Stimulated activated CD4-positive, alpha-beta T cell treated with anti-CD3 and anti-CD28 coated beads, Interleukin-1b, Interleukin-23, amount 100 ng/mL, for 1 hour (primary cell): ENCODE measurements at places on chromosomes 13 and 19.

DNA sequence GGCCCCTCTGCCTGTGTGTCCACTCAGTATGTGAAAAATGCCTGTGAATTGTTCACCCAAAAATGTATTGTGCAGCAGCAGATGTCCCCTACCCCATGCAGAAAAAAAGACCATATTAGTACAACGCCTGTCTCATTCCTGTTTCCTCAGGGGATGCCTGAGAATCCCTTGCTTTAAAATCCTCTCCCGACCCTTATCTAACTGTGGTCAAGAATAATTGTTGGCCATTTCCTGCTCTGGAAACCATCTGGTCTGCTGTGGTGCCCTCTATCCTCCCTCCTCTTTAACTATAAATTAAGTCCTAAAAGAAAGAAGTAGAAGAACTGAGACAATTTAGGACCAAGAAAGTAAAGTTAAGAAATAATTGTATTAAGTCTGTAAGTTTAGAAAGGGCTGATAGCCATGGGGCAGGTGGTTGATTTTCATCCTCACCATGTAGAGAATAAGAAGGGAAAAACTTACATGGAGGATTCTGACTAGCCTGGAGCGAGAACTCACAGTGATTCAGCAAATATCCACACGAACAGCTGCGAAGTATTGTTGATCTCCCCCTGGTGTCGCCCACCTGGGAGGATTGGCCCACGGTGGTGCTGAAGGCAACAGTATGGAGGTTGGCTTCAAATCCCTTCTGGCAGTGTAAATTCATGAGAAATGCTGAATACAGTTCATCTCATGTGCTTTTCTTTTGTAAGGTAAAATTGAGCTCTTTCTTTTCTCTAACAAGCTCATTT, 85.6 kb downstream of the COL4A2 start:
- DNase-seq: no peak

- no peak for DNase-seq
Measured at GRCh38 chr13:49584771-49585182, 581 bp downstream of the RCBTB1 start.

- no peak for DNase-seq
Measured at GRCh38 chr13:79648191-79648590, 167.2 kb downstream of the NDFIP2 start.

DNA sequence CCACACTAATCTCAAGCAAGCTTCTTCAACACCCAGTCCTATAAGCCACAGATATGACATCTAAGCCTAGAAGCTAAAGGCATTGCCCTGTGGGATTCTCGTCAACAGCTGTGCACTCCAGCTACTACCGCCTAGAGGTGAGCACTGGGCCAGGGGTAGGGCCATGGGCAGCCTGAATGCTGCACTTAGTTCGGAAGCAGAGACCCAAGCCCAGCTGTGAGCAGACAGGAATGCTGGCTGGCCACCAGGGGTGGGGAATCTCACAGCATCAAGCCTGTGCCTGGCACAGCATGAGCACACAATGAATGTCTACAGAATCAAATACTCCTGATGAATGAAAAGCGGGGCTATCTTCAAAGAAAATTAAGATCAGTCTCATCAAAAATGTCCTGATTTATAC, 167.5 kb upstream of the UBL3 start:
- DNase-seq: no peak

DNA sequence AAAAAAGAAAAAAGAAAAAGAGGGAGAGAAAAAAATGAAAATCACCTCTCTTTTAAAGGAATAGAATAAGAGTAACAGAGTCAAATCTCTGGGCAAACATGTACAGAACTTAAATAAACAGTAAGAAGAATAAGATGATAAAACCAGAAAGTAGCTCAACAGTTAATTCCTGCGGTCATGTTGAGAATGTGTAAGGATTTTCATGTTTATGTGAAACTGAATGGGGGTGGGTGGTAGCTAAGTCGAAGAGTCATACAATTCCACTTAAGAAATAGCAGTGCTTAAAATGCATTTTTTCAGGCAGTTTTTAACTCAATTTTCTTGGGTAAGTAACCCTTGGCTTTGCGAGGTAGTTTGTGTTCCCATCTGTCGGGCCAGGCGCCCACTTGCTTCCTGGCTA, 60.9 kb downstream of the PEX11G start:
- DNase-seq: no peak

DNA sequence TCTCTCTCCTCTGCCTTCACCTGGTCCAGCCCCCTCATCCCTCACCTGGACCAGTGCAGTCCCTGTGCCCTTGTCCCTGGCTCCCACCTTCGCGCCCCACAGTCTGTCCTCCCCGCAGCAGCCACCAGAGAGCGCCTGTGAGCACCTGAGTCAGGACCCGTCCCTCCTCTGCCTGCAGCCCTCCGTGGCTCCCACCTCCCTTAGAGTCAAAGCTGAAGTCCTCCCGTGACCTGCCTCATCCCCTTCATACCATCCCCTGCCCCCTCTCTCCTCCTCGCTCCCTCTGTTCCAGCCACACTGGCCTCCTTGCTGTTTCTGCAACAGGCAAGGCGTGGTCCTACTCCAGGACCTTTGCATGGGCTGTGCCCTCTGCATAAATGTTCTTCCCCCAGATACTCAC, 10.3 kb downstream of the CELF5 start:
- DNase-seq: no peak

GRCh38 chr13:94761407-94761806, 49.1 kb upstream of the SOX21 start:
- DNase-seq: no peak

- no peak for DNase-seq
Measured at GRCh38 chr19:19711306-19711933, 21.5 kb downstream of the ZNF14 start.

DNA sequence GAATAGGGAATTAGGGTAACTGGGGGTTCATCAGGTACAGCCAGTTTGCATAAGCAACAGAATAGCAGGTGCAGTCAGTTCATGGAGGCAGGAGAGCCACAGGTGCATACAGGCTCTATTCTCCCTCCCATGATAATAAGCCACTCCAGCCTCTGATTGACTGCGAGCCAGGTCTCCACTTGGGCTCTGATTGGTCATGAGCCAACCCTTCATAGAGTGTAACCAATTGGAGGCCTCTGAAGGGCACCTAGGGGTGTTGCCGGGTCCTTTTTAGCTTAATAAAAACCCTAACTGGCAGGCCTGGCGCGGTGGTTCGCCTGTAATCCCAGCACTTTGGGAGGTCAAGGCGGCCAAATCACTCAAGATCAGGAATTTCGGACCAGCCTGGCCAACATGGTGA, 8.7 kb upstream of the CKM start:
- DNase-seq: no peak

GRCh38 chr19:19528721-19529490, at the start of gene YJEFN3:
Gene YJEFN3, plus strand, starts transcription at chr19:19528911. Its CDS starts 22 bp downstream, at chr19:19528933.
- no peak for DNase-seq

GRCh38 chr19:45677351-45678230, 9.6 kb downstream of the GIPR start:
- peak; percentile 55 for DNase-seq

DNA sequence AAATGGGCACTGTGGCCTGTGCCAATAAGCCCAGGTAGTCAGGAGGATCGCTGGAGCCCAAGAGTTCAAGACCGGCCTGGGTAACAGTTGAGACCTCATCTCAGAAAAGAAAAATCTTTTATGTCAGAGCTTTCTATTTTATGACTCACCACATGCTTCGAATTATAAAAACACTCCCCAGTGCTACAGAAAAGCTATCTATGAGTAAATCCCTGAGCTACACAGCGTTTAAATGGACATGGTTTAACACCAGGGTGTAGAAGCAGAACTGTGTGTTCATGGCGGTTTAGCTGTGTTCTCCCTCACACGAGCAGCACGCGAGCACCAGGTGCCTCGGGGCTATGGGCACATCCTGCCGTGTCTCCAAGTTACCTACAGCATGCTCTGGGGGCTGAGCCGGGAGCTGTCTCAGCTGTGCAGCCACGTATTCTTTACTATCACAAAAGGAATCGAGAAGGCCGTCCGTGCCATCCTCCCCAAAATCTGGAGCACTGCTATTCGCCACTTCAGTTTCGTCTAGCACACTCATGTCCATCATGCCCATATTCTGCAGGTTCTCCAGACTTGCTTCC, 6.7 kb downstream of the SAFB2 start:
- no peak for DNase-seq

- no peak for DNase-seq
Measured at GRCh38 chr13:97387485-97387839, 46.5 kb upstream of the RAP2A start.

- no peak for DNase-seq
Measured at GRCh38 chr13:39998166-39998565, 342.7 kb downstream of the COG6 start.

DNA sequence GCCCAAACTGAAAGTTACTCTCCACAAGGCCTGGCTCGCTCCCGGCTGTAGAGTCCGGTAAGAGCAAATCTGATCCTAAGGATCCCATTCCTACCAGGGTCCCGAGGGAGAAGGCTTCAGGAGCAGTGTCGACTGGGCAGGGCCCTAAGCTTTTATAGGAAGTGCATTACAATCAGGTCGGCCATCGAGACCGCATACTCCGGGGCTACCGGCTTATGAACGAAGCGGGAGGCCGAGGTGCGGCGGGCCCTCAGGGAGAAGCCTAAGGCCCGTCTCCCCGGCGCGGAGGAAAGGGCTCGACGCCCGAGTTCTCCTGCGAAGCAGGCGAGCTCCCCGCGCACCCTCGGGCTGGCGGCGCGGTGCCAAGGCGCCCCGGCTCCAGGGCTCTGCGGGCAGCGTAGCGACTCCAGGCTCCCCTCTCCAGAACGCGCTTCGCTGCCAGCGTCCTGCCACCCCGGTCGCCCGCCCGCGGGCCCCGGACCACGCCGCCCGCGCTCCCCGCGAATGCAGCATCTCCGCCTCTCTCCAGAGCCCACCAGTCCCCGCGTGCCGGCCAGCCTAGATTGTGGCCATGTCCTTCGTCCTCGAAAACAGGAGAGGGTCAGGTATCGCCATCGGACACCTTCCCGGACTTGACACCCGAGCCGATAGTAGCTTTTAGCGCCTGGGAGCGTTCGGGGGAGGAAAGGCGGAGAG, 1.4 kb downstream of the EFNB2 start:
- DNase-seq: no peak

DNA sequence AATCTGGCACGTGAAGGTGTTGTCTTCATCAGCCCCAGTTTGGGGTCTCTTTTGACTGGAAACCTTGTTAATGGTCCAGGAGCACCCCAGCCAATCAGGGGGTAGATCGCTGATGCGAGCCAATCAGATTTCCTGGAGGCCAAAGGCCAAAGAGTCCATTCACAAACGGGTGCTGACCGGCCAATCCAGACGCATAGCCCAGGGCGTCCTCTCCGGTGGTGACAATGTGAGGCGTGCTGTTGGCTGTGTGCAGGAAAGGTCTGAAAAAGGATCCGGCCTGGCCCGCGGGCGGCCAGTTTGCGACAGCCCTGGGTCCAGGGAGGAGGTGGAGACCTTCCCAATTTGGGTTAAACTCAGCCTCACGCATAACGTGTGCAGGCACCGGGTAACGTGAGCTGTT, 3.1 kb downstream of the MAST3 start:
- DNase-seq: no peak

DNA sequence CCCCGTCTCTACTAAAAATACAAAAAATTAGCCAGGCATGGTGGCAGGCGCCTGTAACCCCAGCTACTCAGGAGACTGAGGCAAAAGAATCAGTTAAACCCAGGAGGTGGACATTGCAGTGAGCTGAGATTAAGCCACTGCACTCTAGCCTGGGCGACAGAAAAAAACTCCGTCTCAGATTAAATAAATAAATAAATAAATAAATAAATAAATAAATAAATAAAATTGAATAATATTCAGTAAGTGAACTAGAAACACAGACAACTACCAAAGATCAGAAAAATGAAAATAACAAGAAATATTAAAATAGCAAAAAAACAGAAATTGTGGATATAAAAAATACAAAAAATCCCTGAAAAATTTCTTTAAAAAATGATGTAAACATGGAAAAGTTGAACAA, 172.4 kb downstream of the ZNF486 start:
- no peak for DNase-seq

- DNase-seq: no peak
Measured at GRCh38 chr13:36294096-36294495, 3.5 kb downstream of the CCDC169 start.

GRCh38 chr19:30861919-30862318, 487.3 kb downstream of the TSHZ3 start:
- DNase-seq: no peak

DNA sequence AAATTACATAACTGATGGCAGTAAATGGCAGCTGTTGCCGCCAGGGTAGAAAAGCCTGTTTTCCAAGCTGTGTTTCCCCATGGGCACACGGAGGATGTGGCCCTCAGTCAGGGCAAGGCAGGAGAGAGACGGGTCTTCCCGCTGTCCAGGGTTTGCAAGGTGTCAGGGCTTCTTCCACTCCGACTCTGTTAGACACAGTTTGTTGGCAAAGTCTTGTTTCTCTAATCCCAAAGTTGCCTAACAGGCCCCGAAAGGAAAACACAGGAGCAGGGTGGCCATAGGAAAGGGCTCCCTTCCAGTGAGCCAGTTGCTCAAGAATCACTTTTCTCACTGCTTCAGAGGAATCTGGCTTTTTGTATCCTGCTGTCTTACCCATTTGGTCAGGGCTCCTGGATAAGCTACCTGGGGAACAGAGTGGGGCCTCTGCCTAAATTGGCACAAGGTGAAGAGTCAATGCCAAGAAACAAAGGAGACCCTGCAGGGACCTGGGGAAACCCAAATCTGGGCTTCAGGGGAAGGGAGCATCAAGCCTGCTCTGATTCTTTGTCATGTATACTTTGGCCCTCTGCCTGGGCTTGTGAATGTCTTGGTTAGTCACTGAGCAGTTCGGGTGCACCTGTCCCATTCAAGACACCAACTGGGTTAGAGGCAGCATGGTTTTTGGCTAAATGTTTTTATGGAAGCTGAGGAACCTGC, 29.0 kb upstream of the CXCL17 start:
- DNase-seq: no peak

DNA sequence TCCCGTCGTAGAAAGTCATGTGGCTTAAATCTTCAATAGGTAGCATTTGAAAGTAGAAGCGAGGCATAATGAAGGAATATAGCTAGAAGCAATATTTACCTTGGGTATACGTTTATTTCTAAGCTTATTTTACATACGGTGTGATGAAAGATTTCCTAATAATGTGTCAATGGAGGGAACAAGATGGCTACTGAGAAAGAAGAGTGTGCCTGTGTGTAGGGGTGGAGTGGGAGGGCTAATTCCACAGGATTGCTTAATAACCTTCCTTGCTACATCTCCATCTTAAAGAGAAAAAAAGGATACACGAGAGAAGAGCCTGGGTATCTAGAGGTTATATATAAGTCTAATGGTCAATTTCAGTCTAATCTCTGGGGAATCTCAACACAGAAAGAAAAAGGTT, 2.0 kb downstream of the SPART start:
- no peak for DNase-seq

DNA sequence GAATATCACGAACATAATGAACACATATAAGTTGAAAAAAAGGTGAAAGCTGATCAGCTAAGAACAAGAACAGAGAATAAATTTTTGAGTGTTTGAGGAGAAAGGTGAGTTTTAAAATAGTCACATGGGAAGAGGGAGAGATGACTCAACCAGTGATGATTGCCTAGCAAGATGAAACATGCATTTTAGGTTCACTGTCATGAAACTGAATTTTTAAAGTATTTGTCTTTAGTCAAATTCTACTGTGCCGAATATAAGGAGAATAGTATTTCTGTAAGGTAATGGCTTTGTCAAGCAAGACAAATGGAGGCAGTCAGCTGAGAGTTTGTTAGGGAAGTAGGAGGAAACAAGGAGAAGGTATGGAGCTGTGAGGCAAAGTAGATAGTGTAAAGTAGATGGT, 2557.4 kb downstream of the PCDH9 start:
- no peak for DNase-seq
